ENCODE measurements at places on chromosomes 3 and 15.

DNA sequence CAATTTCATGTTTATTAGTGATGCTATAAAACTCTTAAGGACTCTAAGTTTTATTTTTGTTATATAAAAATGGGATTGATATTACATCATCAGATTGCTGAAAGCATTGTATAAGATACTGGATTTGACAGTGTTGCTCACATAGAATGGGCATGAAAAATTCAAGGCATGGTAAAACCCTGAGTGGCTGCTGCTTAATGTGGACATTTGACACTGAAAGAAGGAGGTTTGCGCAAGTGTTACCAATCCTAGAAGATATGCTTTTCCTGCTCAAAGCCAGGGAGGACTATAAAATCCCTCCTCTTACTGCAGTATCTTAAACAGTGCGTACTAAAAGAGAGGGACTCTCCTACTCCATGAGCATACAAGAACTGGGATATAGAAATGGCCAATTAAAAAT lies 65.8 kb upstream of the PTX3 start:
- DNase-seq: no peak

DNA sequence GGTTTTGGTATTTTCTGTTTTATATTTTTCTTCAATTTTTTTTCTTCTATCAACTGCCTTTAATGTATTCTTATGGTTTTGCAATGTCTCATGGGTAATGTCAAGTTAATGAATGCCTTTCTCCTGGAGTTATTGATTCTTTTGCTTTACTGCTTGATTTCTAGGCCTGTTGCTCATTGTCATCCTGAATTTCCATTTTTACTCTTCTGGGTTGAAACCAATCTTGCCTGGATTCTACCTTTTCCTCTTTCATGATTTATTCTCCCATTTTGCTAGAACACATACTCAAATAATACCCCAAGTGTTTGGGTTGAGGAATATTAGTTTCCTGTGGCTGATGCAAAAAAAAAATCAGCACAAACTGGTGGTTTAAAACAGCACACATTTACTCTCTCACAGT lies 315.2 kb upstream of the PDZRN3 start:
- DNase-seq: no peak

DNA sequence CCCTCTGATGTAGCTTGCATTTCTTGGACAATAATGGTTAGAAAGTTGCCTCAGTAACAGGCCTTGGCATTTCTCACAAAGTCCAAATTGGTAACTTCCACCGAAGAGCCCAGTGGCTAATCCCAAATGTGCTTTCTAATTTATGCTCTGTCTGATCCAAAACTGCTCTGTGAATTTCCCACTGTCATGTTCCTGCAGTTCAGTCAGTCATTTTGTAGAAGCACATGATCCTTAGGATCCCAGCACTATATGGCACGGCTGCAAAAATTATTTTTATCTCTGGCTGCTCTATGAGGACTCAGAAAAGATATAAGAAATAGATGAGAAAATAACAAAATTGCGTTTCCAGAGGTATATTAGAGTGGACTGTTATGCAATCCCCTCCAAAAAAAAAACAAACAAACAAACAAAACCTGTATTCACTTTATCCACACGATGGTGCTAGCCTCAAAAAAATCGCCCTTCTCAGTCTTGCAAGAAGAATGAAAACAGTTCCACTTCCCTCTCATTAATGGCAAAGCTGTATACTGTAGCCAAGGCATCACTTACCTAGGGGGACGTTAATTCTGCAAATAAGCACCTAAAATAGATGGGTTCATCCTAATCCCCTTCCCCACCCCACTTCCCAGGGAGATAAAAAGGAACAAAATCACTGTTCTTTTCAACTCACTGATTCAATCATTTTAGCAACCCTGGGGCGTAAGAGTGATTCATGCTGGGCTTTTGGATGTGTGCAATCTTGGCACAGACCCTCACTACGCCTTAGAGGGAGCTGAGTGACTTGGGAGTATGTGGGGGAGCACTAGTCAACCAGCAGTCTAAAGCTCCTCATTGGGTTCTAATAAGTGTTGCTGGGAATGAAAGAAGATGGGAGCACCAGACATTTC lies 61.3 kb downstream of the TMCO5A start:
- DNase-seq: no peak

DNA sequence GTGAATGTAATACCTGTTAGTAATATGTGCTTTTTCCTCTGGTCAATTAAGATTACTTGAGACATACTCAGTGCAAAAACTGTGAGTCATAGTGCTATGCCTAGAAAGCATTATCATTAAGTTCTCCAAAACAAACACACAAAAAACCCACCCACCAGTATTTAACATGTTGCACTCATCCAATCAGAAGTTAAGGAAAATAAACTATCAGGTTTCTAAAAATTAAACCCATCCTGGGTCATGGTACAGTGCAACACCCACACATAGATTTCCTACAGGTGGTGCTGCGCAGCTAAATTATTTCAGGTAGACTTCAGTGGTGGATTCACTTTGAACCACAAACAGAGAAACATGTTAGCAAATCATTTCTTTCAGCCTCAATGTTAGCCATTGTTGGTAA lies 264.4 kb upstream of the VEPH1 start:
- no peak for DNase-seq

GRCh38 chr3:166455744-166456143 lies 618.5 kb upstream of the BCHE start:
- DNase-seq: no peak

DNA sequence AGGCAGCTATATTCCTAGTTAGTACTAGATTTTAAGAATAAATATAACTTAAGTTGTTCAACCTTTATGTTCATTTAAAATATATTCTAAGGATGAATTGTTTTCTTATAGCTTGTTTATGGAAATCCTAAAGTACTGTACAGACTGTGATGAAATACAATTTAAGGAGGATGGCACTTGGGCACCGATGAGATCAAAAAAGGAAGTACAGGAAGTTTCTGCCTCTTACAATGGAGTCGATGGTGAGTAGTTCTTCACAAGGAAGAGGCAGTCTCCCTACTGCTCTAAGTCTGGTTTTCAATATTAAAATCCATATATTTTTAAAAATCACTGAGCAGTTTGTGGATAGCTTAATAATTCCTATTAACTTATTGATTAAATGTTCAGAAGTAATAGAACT lies 29.6 kb downstream of the CALML4 start:
- DNase-seq: no peak

DNA sequence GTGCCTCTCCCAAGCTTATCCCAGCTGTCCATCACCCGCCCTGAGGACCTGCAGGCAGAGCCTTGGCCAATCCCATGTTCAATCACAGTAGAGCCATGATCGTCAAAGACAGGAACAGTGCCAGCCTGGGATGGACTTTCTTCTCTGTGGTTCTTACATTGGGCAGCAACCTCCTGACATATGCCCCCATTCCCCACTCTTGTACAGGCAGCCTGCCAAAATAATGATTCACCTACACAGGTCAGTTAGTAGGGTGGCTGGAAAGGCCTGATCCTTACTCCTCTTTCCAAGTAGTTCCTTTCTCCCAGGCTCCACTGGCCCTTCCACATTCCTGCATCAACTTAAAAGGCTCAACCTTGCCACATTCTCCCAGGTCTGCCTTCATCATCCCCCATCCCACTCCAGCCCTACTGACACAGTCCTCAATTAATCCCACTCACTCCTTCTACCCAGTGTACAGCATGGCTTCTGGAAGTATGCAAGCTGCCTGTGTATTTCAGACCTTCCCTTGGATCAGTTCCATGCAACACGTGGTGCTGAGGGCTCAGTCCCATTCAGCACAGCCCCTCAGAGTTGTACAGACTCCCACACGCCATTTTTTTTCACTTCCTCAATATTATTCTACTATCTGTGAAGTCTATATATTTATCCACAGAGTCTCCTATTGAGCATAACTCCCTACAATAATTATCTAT lies 189.8 kb downstream of the NTRK3 start:
- DNase-seq: no peak

DNA sequence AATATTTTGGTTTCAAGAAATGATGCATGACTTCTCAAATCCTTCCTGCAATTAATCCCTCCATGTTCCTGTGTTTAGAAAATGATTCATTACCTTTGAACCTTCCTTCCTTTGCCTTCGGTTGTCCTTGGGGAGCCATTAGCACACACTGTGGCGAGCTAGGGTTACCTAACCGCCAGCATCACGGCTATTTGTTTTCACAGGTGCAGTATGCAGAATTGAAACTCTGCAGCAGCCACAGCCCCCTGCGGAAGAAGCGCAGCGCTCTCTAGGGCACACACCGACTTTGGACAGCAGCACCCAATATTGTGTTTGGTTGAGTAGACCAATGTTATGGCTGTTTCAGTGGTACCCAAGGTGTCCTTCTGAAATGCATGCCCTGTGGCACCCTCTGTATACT lies 247.4 kb downstream of the MCTP2 start:
- no peak for DNase-seq

DNA sequence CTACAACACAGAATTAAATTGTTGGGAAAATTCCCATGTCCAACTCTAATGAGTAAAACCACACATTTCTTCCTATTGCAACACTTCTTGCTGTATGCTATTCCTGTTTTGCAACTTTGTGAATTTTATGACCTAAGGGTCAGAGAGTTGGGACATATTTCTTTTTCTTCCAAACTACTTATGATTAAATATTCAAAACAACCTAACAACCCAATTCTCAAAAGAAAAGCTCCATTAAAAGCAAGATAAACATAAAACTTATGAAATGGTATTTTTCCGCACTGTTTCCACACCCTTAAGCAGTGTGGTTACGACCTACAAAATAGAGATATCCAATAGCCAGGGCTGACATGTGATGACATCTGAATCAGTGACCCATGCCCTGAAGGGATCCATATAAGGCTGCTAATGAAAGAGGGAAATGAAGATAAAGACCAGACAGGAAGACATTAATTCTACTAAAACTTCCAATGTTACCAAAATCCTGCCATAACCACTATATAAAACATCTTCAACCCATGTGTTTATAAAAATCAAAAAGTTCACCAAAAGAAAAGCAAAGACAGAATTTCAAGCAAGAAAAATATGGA lies 45.6 kb downstream of the DMXL2 start:
- no peak for DNase-seq
